ENCODE measurements at places on chromosomes 11 and 22.

- DNase-seq: no peak
Measured at GRCh38 chr11:48111891-48112290, 104.7 kb upstream of the OR4B1 start.

GRCh38 chr11:96199563-96200025 lies 143.4 kb downstream of the MAML2 start:
- no peak for DNase-seq

DNA sequence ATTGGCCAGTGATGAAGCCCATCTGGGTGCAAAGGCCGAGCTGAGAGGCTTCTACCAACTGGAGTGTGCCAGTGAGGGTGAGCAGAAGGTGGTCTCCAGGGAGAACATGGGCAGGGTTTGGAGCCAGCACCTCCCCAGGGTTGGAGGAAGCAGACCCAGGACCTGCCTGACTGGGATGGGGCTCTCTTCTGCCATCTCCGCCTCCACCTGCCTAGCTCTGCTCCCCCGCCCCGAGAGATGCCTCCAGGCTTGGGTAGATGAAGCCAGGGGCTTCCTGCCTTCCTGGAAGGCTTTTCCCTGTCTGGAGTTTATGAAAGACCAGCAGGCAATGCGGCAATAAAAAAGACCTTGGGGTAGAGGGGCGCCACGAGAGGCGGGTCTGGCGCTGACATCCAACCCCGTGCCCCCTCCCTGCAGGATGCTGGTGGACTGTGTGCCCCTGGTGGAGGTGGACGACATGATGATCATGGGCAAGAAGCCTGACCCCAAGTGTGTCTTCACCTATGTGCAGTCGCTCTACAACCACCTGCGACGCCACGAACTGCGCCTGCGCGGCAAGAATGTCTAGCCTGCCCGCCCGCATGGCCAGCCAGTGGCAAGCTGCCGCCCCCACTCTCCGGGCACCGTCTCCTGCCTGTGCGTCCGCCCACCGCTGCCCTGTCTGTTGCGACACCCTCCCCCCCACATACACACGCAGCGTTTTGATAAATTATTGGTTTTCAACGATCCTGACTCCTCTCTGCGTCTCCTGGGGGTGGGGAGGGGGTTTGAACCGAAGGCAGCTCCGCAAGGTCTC lies 3.3 kb downstream of the SELENOM start:
- no peak for DNase-seq

GRCh38 chr11:2131371-2132236 lies 7.6 kb downstream of the IGF2 start:
- DNase-seq: no peak

DNA sequence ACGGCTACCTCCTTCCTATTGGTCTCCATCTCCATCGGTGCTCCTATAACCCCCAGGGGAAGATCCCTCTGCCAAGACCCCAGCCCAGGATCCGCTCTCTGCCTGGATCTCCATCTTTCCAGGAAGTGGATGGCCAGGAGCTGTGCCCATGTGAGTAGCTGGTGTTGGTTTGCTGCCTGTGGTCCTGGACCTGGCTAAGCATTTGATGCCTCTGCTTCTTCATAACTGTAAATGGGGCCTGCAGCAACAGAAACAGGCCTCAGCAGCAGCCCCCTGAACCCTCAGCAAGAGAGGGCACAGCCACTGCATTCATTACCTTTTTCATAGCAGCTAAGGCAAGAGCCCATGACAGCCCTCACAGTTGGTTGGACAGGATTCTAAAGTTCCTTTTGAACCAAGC lies 26.6 kb upstream of the CSNK2A3 start:
- DNase-seq: no peak

GRCh38 chr11:15101072-15101709 lies 13.5 kb upstream of the INSC start:
- peak; percentile 46 for DNase-seq

DNA sequence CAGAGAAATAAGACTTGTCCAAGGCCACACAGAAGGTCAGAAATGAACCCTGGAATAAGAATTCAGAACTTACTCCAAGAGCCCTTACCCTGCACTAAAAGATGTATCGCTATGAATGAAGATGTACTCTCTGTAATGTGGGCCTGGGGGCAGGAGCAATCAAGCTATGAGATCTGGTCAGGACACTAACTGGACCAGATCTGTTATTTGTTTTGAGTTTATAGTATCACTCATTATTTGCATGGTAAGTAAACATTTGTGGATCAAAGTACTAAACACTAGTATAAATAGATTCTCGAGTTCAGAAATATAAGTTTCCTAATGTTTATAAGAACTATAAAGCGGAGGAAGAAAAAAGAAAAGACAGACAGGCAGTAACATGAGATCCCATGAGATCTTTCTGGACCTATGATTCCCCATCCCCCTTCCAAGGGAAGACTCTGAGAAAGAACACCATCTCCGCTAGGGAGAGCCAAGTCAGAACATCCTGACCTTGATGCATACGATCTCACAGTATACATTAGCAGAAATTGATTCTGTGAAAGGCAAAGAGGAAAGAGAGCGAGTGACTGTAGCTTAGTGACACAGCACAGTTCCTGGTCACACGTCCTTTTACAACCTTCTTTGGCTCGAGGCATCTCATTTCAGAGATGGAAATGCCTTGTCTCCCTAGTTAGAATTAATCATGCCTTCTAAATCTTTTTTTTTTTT lies 71.2 kb downstream of the USP35 start:
- DNase-seq: no peak

- no peak for DNase-seq
Measured at GRCh38 chr22:17121233-17122195, at the start of gene TMEM121B. TSS of gene TMEM121B (minus strand) at chr22:17121360. CDS start at chr22:17121127, 233 bp downstream.

DNA sequence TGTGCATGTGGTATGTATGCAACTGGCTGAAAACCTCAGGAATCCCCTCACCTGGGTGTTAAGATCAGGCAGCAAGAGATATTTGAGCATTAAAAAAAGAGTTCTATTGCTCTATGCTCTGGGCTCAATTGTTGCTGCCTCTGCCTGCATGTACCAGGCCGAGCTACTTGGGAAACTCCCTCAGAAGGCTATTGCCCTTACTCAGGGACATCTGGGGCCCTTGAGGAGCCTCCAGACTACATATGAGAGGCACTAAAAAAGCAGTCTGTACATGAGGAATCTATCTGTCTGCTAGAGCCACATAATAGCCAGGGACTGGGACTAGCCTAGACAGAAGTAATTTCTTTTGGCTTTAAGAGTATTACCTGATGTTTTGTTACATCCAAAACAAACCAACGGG lies 120.1 kb downstream of the SWAP70 start:
- no peak for DNase-seq

DNA sequence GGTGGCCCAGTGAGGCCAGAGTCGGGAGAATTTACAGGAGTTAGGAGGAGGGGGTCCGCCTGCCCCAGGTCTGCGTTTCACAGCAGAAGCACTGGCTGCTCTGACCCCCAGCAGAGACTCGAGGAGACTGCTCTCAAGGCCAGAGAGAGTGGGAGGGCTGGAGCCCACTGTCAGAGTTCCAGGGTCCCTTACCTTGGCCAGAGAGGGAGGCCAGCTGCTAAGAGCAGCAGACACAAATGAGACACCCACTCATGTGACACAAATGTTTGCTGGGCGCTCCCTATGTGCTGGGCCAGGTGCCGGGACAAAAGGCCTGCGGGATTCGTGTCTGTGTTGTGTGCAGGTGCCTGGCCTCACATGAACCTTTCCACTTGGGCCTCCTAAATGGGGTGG lies 2.8 kb upstream of the TNFRSF13C start:
- no peak for DNase-seq

GRCh38 chr11:102564110-102564509 lies 33.6 kb upstream of the MMP7 start:
- peak; percentile 57 for DNase-seq

DNA sequence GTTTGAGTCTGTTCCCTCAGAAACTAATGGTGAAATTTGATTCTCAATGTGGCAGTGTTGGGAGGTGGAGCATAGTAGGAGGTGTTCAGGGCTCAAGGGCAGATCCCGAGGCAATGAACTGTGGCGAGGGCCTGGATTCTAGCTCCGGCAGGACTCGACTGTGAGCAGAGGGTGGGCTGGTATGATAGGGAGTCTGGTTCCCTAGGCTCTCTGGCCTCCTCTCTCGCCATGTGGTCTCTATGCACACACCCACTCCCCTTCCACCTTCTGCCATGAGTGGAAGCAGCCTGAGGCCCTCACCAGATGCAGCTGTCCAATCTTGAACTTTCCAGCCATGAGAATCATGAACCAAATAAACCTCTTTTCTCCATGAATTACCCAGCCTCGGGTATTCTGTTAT lies 32.3 kb downstream of the ATP6V1E1 start:
- DNase-seq: no peak

DNA sequence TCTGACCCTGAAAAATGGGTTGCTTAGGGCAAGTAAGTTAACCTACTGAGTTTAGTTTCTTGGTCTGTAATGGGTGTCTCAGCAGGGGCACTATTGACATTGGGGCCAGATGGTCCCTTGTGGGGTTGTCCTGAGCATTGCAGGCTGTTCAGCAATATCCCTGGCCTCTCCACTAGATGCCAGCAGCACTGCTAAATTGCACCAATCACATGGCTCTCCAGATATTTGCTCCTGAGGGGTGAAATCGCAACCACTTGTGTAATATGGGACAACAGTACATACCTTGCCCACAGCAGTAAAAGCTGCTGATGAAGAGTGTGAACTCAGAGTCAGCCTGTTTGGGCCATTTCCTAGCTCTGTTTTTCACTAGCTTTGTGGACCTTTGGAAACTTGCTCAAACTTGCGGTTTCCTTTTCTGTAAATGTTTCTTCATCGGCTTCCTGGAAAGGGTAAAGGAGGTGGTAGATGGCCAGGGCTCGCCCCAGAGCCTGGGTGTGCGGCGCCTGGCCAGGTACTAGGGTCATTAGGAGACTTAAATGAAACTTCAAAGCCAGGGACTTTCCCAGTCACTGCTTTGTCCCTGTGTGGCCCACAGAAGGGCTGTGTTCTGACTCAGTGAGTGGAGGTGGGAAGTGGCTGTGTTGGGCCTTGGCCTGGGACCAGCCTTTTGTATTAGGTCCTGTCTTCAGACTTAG lies 13.0 kb downstream of the NCF4 start:
- peak; percentile 82 for DNase-seq

GRCh38 chr11:104073950-104074705 lies 37.7 kb downstream of the DDI1 start:
- no peak for DNase-seq

- peak; percentile 100 for DNase-seq
Measured at GRCh38 chr22:43014869-43015676, at the start of gene PACSIN2. TSS of gene PACSIN2 (minus strand) at chr22:43015149. CDS start at chr22:42912080, 103,069 bp downstream.

GRCh38 chr11:6268820-6269219 lies 9.2 kb downstream of the CCKBR start:
- DNase-seq: no peak

- DNase-seq: no peak
Measured at GRCh38 chr11:2480874-2481220, 36.0 kb downstream of the KCNQ1 start.

- DNase-seq: no peak
Measured at GRCh38 chr11:102345904-102346303, 1.1 kb upstream of the BIRC2 start.

DNA sequence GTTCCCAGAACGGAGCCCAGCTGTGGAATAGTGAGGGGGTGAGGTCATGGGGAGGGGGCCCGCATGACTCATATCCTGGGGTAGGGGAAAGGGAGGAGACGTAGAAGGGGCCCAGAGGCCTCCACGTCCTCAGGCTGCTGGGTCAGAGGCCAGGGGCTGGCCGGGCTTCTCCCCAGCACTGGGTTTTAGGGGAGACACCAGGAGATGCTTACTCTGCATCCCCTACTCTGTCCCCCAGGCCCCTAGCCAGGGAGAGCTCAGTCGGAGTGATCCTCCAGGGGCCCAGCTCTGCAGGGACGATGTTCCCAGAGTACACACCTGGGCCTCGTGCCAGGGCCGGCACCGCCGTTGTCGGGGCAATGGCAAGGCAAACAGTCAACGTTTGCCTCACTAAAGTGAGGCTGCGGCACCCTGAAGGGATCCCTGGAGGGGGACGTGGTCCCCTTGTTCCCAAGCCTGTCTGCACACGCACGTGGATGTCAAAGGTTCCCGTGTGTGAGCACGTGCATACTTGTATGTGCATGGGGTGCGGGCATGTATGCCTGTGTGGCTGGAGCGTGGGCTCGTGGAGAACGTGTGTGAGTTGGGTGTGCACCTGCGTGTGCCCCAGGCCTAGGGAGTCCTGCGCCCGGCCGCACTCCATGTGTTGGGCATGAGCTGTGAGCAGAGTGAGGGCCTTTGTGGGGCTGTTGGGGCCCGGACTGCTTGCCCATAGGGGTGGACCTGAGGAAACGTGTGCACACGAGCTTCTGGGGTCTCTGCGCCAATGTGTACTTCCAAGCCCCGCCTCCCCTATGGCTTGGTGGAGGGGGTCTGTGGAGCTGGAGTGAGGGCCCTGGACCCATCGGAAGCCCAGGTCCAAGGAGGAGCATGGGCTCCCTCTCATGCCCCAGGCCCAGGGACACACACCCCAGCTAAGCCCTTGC lies 14.2 kb downstream of the PRR33 start:
- no peak for DNase-seq

Measured in GM13976 (cell line).